ENCODE measurements at places on chromosomes 12 and 14.
A peak's percentile ranks its signal among the peaks of the same experiment; 100 is the strongest.

DNA sequence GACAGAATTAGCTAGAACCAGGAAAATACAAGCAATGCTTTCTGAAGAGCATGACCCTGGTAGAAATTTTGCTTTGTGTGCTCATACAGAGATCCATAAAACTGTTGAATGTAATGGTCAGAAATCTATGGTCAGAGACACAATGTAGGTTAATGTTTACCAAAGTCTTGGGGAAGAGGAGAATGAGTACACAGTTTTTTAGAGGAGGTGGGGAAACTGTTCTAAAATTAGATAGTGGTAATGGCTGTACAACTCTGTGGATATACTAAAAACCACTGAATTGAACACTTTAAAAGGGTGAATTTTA is 109.5 kb upstream of the ARHGAP5 start:
- no peak for DNase-seq

DNA sequence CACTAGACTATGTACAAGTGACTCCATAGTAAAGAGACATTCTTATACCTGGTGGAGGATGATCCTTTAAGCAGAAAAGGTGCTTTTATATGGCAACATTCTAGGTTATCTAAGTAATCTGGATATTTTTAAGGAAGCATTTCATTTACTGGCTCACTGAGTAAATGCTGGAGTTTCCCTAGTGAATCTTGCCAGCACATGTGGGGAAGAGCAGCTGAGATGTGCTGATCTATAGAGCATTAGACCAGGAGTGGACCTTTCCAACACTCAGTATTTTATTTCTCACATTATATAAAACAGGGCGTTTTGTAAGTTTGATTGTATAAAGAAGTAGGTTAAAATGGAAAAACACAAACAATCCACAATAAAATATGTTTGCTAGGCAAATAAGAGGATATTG is 478.5 kb downstream of the ATP23 start:
- DNase-seq: no peak

- no peak for DNase-seq
Measured at GRCh38 chr14:74516451-74517160, 23.0 kb downstream of the ISCA2 start.

DNA sequence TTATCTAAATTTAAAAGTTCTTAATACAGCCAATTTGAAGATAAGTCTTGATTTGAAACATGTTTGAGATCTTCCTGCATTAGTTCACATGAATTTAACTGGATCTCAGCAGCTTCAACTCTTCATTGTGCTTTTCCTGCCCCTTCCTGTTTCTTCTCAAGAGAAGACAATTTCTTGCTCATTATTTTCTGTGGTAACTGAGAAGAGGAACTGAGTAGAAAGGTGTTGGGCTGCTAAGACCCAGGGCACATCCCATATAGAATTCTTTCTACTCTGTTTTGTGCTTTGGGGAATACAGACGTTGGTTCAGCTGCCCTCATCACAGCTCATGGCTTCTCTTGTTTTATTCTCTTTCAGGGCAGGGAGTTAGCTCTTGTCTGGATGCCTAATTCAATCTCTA is 110.2 kb downstream of the SNAPC1 start:
- DNase-seq: no peak

- DNase-seq: no peak
Measured at GRCh38 chr14:29442696-29443095, 485.0 kb downstream of the PRKD1 start.

DNA sequence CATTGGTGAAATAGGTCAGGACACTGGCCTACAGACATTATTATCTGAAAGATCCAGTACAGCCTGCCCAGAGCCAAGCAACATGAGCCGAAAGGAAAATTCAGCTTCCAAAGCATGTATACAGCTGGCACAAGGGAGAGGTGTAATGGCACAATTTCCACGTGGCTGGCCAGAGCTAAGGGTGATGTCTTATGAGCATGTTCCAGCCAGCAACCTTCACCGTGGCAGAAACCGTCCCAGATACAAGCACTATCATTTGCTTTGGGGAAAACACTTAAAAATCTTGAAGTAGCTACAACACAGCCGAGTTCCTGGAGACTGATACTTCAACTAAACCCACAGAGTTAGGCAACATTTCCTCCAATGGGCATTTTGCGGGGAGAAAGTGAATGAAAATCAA is 44.5 kb downstream of the CORO1C start:
- no peak for DNase-seq

GRCh38 chr12:92140896-92141536 is 4.6 kb downstream of the BTG1 start:
- no peak for DNase-seq

DNA sequence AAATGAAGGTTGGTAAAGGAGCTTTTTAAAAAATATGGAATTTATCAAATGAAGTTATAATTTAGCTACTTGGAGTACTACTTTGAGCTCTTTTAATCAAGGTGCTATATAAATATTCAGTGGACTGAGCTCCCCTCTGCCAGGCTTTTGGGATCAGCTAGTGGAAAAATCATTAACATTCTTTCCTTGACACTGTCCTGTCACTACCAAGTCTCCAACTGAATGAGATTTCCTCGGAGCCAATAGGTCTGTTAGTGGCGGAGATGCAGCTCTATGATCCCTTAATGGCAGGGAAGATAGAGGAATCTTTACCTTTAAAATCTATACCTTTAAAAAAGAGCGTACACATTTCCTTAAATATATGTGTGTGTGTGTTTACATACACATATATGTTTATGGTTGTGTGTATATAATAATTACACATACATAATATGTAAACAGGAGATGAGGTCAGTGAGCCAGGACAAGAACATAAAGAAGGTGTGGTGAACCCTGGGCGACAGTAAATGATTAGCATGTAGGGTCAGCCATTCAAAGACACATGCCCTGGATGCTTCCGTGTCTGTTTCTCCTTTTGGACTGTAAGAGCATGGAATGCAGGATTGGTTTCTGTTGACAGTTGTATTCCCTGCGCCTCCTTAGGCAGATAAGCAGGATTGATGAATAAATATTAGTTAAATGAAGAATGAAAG is 47.7 kb upstream of the ATP2A2 start:
- no peak for DNase-seq

DNA sequence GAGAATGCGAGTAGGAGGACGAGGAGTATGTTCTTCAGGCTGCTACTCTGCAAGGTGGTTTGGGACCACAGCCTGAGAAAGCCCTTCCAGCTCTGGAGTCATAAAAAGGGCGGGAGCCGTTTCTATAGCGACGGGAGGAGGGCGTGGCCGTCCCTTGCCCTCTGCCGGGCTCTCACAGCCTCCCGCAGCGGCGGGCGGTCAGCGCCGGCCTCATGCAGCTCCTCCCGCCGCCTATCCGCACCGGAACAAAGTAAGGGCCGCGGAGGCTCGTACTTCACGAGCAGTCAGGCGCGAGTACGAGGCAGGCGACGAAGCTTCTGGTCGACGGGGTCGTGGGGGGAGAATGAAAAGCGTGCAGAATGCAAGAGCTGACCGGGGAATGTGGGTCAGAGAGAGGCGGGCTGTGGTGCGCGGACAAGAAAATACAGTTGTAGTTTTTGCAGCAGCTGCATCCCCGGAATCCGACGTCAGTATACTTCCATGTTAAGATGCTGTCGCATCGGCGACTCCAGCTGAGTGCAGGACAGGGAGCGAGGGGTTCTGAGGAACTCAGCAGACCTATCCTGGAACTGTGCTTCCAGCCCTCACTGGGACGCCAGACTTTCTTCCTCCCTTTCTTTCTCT is at the start of gene DYRK4:
Gene DYRK4, plus strand, starts transcription at position 175 of the 624 bp plus-strand sequence. Its CDS starts 38 bp downstream, at position 213.
- DNase-seq: peak; percentile 8

- DNase-seq: no peak
Measured at GRCh38 chr12:113537751-113538087, 66.0 kb upstream of the LHX5 start.

DNA sequence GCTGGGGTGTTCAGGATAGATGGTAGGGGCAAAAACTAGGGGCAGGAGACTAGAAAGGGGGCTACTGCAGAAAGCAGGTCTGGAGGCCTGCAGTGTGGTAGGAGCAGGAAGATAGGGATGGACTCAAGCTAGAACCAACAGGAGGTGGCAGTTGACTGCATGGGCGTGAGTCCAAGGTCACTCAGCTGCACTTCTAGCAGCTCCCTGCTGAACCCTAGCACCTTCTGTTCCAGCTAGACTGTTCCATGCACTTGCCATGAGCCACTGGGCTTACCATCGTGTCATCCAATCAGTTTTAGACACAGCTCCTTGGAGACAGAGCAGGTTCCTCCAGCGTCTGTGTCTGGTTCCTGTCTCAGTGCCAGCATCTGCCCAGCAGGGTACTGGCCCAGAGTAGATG is 11.3 kb upstream of the KRT8 start:
- DNase-seq: no peak

DNA sequence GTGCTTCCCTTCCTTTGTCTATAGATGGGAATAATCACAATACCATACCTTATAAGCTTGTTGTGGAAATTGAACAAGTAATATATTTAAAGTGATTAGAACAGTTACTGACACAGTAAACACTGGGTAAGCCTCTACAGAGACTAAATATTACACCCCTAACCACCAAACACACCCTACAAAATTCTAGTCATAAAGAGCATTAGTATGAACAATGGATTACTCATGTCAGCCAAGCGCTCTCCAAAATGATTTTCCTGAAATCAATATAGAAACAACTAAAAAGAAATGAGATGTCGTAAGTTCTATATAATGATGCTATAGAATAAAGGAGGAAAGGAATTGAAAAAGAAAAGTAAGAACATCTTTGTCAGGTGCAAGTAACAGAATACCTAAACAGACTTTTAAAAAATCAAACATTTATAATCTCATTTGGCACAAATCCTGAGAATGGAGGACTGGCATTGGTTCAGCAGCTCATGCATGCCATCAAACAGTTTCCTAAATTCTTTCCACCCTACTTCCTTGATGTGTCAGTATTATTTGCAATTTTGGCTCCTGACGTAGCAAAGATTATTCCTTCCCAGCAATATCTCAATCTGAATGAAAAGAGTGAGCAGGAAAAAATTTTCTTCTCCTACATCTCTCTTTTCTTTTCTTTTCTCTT is 118.0 kb downstream of the SINHCAF start:
- DNase-seq: no peak

- no peak for DNase-seq
Measured at GRCh38 chr12:131756441-131756840, 45.6 kb downstream of the SFSWAP start.

- no peak for DNase-seq
Measured at GRCh38 chr12:21429994-21430393, 7.5 kb upstream of the PYROXD1 start.

GRCh38 chr14:54777395-54777794 is 125.2 kb downstream of the GCH1 start:
- DNase-seq: no peak

GRCh38 chr14:95340201-95340697 is 20.5 kb upstream of the CLMN start:
- DNase-seq: no peak

DNA sequence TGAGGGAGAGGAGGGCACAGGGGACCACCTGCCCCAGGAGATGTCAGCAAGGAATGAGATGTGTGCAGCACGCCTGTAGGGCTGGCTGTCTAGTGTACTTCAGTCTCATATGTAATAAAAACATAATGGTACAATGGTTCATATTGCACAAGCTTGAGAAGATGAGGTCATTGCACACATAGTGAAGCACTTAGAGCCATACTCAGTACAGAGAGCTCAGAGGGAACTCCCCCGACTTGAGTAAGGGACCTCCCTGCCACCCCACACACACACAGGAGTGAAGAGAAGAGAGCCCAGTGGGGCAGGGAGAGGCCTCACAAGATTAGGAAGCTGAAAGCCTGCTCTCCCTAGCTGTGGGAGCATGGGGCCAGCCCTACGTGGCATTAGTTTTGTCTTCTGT is 61.5 kb downstream of the SLC6A12 start:
- no peak for DNase-seq

DNA sequence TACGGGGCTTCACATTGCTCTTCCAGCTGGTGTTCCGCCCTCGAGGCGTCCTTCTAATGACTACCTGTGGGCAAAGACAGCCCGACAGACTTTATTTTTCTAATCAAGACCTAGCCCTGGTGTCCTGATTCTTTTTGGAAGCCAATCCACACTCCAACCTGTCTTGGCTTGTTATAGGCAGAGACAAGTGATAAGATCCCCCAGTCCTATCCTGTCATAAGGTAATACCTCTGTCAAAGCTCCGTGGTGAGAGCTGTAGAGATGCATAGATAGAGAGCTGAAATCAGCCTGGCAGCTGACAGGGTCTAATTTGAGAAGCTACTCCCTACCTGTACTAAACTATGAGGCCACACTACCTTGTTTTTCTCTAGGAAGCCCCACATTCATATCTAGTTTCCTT is 11.5 kb upstream of the WNK1 start:
- no peak for DNase-seq

DNA sequence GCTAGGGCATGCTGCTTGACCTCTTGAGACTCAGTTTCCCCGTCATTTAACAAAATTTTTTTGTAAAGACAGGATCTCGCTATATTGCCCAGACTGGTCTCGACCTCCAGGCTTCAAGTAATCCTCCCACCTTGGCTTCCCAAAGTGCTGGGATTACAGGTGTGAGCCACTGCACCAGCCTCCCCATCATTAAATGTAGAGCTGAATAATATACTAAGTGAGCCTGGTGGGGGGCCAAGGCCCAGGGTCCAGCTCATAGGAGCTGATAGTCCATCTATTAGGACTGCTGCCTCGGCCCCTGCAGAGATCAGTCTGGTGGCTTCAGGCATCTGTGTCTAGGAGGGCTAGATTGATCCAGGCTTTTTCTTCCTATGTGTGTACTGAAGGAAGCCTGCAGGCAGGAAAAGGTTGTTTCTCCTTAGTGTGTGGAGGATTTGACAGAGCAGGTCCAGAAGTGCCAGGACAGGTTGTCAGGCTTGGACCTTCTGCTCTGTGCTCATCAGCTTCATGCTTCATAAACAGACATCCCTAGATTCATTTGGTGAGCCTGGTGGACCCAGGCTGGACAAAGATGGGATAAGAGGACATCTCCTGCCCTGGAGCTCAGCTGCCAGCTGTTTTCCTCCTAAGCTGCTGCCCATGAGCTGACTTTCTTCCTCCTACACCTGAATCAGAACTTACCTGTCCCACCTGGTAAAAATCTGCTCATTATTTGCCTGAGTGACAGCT is 135.4 kb downstream of the ZFP36L1 start:
- no peak for DNase-seq

DNA sequence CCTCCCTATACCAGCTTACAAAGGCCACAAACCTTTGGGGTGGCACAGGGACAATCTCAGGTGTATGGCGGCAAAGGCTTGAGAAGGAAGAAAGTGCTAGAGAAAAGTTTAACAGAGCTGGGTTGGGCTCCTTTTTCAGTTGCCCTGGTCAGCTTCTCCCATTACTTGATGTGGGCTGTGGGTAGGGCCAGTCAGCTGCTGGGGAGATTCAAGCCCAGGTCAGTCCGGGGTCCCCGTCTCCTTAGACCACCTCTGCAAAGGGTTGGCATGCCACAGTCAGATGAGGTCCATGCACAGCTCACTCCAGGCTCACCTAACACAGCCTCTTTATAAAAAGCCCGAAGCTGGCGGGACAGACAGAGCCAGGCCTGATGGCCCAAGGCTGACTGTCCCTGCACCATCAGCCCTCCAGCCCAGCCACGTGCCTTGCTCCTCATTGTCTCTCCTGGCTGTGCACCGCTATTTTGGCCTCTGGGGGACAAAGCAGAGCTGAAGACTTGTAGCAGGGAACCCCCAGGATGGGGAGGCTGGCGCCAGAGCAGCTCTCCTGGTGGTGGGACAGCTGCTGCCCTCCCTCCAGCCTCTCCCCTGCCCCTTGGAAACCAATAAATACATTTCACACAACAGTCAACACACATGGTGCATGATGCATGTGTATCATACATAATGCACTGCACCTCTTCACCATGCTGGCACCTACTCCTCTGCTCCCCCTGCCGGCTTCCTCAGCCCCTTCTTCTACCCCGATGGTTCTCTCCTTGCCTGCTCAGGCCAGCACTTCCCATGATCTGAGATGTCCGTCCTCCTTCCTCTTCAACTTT is 61.7 kb upstream of the DDX11 start:
- DNase-seq: no peak

- no peak for DNase-seq
Measured at GRCh38 chr14:35277179-35277578, 15.0 kb upstream of the PSMA6 start.

Measured in activated CD4-positive, alpha-beta T cell treated with anti-CD3 and anti-CD28 coated beads, Interleukin-2, amount 50 U/mL, for 48 hours (primary cell).